MV-4-11 (cell line): ENCODE measurements at places on chromosomes 1 and 21.
A peak's percentile ranks its signal among the peaks of the same experiment; 100 is the strongest.

DNA sequence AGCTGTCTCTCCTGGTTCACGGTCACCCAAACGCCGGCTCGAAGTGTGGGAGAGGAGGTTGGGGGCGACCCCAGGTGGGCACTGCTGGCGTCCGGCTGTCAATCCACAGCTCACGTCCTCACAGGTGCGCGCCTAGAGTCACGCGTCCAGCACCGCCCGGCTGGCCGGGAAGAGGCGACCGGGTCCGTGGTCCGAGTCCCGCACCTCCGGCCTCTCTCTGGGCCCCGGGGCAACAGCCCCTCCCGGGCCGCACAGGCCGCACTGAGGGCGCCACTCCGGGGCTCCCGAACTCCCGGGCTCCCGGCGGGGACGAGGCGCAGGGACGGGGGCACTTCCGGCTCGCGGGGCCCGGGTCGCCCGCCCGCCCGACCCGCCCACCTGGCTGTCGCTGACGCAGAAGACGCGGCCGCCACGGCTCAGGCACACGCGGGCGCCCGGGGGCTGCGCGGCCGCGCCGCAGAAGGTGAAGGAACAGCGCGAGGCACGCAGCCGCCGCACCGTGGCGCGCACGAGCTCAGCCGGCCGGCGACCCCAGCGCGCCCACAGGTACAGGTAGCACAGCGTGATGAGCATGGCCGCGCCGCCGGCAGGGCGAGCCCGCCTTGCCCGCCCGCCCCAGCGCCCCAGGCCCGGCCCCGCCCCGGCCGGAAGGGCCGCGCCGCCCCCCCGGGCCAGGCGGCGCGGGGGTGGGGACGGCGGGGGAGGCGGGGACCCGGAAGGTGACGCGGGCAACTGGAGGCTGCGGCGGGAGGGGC is at the start of gene HLCS:
Gene HLCS, minus strand, starts transcription at position 604 of the 755 bp plus-strand sequence. Its CDS starts 31 bp downstream, at position 573.
- no peak for DNase-seq

DNA sequence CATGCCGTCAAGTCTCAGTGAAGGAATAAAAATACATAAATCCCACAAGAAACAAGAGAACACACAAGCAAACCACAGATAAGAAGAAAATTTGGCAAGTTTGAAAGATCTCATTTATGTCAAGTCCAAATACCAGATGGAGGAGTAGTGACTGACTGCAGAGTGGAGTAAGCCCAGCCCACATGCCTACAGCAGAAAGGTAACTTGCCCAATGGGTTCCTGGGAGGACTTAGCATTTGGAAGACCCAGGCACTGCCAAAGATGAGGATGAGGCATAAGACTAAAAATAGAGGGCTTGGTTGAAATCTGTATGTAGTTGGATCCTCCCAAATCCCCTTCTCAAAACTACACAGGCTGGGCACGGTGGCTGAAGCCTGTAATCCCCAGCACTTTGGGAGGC is 70.8 kb downstream of the ZNF648 start:
- DNase-seq: no peak

GRCh38 chr1:59215766-59216291 is 81.1 kb upstream of the FGGY start:
- no peak for DNase-seq

GRCh38 chr1:28510273-28510969 is 4.6 kb downstream of the RCC1 start:
- peak; percentile 73 for DNase-seq

DNA sequence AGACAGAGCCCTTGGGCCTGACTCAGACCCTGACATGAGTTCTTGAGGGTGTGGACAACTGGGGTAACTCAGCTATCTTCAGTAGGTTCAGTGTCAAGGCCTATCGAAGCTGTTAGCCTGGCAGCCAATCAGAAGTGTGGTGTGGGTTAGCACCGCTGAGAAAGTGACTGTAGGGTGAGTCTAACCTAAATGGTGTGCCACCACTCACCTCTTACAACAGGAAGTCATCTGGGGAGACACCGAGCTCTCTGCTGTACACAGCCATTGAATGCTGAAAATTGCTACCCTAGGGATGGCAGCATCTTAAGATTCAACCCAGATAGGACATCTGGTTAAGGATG is 44.6 kb downstream of the RASSF5 start:
- no peak for DNase-seq

DNA sequence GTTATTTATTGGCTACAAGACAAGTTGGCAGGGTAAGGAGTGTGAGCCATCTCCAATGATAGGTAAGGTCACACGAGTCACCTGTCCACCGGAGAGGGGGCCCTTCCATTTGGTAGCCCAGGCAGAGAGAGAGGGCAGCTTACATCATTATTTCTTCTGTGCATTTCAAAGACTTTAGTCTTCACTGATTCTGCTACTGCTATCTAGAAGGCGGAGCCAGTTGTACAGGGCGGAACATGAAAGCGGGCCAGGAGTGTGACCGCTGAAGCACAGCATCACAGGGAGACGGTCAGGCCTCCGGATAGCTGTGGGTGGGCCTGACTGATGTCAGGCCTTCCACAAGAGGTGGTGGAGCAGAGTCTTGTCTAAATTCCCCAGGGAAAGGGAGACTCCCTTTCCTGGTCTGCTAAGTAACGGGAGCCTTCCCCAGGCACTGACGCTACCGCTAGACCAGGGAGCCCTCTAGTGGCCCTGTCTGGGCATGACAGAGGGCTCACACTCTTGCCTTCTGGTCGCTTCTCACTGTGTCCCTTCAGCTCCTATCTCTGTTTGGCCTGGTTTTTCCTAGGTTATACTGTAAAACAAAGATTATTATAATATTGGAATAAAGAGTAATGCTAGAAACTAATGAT is 36.7 kb downstream of the ZNF695 start:
- DNase-seq: no peak

- DNase-seq: no peak
These were observed 772 bp downstream of the ADAM15 start for GRCh38 chr1:155051777-155052398.

GRCh38 chr1:186208405-186209129 is 166.5 kb downstream of the TPR start:
- DNase-seq: peak; percentile 11

DNA sequence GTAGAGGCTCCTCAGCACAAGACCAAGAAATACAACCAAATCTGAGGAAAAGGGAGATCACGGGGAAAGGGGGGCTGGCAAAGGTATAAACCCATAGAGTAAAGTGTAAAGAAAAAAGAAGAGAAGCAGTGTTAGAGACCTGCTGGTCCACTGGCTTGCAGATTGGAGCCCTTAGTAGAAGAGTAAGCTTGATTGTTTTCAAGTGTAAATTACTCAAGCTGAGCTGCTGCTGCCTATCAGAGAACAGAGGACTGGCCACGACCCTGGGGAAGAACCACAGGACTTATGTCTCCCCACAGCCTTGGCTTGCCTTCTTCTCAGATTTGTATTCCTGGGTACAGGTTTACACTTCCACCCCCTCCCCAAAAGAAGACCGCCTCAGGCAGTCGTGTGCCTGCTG is 294.2 kb downstream of the LMX1A start:
- DNase-seq: no peak

DNA sequence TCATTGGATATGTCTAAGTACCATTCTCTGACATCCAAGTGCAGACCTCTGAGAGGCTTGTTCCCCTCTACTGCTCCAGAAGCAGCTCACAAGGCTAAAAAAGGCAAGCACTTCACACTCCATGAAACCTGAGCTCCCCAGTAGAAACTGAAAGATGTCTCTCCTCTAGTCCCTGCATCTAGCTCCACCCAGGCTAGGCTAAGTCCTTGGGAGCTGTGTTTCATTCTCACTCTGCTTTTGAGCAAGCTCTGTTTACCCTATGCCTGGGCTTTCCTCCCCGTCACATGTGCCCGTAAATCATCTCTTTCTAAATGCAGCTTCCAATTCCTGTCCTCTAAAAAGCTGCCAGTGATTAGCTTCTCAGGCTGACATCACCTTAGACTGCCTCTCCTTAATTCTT is 39.0 kb downstream of the LRRC71 start:
- peak; percentile 26 for DNase-seq

GRCh38 chr1:155873860-155874259 is 14.5 kb downstream of the SYT11 start:
- no peak for DNase-seq
